ENCODE measurements at places on chromosomes 6 and 20.

GRCh38 chr6:52534966-52535390 lies 41.9 kb downstream of the TRAM2 start:
- DNase-seq, result peak; percentile 39

DNA sequence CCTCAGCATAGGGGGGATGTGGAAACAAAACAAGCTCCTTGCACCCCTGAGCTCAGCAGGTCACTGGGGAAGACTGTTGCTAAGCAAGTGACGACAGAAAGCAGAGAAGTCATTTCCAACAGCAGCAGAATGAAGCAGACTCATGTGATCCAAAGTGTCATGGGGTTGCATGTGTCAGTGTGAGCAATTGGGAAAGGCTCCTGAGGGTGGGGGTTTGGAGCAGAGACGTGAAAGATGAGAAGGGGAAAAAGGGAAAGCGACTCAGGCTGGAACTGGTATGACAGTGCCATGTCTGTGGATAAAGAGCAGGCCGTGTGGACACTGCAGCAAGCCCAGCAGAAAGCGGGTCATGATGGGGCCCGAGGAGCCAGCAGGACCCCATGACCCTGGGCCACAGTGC lies 363.9 kb downstream of the PREX1 start:
- no peak for DNase-seq

- DNase-seq, result no peak
Observed at GRCh38 chr6:11813606-11814005, 35.0 kb upstream of the ADTRP start.

GRCh38 chr6:167658106-167658505 lies 168.6 kb upstream of the AFDN start:
- DNase-seq, result no peak

- DNase-seq, result no peak
Observed at GRCh38 chr6:169976301-169977081, 225.1 kb downstream of the ERMARD start.

DNA sequence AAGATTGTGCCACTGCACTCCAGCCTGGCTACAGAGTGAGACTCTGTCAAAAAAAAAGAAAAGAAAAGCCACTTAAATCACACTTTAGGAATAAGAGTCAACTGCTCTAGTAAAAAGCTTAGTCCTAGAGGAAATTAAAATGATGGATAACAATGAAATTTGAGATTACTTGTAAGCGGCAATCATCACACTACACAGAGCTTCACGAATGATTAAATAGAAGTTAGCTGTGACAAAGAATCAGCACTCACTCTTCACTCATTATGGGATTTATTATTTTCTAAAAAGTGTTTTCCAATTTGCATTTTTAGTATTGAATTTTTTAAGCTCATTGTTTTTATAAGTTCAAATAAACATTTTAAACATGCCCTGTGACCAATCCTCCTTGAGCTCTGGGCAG lies 718.0 kb downstream of the UTRN start:
- no peak for DNase-seq

DNA sequence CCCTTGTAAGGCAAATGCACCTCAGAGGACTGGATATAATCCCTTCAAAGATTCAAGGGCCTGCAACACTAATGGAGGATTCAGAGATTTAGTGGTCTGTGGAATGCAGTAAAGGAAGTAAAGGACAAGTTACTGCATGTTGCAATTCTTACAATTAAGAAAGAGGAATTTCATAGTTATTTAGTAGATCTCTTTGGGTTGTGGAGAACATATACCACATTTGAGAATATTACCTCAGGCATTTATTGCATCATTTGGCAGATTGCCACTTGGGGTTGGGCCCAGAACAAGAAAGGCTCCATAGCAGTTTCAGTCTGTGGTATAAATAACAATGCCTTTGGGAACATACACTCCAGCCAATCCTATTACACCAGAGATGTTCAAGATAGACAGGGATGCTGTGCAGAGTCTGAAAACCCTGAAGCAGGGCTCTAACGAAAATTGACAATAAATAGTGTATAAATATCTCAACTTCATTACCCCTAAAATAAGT lies 20.9 kb upstream of the EPM2A start:
- DNase-seq, result no peak

DNA sequence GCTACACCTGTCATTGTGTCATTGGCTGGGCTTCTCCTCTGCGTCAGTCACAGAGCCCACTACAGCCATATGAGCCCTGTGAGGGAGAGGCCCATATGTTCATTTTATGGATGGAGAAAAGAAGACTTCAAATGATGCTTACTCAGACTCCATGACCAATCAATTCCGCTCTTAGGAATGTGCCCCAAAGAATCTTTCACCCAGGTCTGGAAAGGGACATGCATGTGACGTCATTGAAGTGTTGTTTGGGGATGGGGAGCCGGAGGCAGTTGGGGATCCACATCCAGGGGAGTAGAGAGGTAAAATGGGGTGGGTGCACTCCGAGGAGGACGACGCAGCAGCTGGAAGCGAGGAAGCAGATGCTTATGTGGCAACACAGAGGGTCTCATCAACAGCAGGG lies 9.6 kb upstream of the C6orf132 start:
- no peak for DNase-seq

- DNase-seq, result peak; percentile 37
Observed at GRCh38 chr6:2862712-2863181, 21.1 kb upstream of the SERPINB1 start.

DNA sequence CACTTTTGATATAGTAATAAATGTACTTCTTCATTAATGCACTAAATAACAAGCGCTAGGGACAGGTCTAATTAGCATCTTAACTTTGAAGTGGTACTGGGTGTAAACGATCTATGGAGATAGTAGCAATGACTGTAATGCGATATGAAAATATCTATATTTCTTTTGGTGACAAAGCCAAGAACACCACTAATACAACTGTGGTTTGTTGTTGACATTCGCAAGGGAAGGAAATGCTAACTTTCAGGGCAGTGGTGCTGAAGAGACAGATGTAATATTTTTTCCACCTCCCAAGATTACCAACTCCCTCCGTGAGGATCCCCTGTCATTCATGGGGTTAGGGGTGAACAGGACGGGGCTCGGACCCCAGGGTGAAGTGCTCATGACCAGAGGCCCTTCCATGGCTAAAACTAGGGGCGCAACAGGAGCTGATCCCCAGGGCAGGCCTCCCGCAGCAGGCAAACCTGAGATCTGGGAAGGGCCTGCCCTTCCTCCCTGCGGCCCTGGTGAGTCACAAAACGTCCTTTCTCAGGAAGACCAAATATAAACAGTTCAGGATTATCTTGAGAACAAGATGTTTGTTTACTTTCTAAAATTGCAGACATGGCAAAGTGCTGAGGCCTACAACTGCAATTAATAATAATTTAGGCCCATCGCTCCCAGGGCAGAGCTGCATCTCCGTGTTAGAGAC lies 65.0 kb upstream of the TOX2 start:
- no peak for DNase-seq
